ENCODE measurements at places on chromosomes 2 and 18.
A peak's percentile ranks its signal among the peaks of the same experiment; 100 is the strongest.

DNA sequence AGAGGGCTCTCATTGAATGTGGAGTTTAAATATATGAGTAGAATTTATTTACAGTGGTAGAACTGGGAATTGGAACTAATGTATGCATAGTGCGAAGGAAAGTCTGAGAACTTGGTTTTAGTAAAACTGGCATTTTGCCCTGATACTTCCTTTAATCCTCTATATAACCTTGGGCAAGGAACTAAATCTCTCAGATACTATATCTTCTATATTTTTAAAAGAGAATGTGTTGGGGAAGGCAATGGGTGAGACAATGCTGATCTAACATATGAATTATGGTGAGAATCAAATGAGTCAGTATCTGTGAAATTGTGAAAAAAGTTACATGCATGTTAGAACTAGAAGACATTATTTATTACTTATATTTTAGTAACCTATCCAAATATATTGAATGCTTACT, 2109.4 kb upstream of the PIK3C3 start:
- no peak for DNase-seq

- no peak for DNase-seq
These were observed 15.0 kb downstream of the PDCL3 start for GRCh38 chr2:100577777-100578176.

DNA sequence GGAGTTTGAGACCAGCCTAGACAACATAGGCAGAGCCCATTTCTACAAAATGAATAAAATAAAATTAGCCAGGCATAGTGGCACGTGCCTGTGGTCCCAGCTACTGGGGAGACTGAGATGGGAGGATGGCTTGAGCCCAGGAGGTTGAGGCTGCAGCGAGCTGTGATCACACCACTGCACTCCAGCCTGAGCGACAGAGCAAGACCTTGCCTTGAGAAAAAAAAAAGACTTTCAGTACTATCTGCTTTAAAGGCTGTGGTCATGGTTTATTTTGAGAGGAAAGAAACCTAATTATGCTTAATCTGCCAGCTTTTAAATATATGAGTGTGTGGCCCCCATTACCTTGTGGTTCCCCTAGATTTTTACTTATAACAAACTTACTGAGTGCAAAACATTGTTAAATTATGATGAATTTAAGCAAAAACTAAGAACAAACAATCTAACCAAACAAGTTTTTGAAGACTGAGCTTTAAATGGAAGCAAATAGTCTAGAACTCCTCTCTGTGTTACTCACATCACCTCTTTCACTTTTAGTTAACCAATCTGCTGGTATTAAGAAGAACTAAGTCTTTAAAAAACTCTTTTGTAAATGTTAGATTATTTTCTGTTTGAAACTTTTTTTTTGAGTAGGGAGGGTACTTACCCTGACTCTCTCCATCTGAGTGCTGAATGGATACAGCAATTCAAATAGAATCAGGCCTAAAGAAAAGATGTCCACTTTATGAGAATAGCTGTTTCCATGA, 65.4 kb downstream of the EIF2AK3 start:
- DNase-seq = no peak

DNA sequence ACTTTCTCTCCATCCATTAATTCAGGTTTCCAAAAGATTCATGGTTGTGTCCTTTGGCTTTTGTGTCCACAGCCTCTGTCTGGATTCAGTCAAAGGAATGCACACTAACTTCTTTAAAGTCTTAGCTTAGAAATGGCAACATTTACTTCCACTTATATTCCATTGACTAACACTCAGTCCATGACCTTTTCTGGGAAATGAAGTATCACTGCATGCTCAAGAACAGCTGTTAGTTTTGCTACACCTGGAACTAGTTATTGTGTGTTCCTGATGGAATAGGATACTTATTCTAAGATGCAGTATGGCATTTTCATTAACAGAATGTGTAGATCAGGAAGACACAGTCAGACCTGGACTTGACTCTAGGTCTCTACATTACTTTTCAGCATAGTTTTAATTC, 88.8 kb downstream of the KYNU start:
- no peak for DNase-seq

- no peak for DNase-seq
These were observed 48.5 kb upstream of the THOC1 start for GRCh38 chr18:316393-316792.

- DNase-seq = no peak
These were observed 65.8 kb downstream of the KCTD1 start for GRCh38 chr18:26482569-26482968.

- DNase-seq = no peak
These were observed 30.3 kb upstream of the TAF1B start for GRCh38 chr2:9812945-9813311.

DNA sequence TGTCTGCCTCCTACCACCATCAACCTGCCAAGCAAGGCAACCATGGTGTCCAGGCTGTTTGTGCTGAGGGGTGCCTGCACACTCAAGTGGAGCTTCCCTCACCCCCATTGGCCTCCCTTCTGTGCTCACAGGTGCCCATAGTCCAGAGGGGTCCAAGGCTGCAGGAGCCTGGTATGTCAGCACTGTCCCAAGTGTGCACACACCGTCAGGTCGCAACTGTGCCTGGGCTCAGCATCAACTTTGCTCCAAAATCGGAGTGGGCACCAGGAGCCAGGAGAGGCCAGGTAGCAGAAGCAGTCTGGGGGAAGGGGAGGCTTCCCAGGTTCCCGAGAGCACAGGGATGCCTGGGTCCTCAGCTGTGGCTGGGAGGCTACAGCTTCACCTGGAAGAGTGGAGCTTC, 1528.2 kb upstream of the SLC39A10 start:
- no peak for DNase-seq

DNA sequence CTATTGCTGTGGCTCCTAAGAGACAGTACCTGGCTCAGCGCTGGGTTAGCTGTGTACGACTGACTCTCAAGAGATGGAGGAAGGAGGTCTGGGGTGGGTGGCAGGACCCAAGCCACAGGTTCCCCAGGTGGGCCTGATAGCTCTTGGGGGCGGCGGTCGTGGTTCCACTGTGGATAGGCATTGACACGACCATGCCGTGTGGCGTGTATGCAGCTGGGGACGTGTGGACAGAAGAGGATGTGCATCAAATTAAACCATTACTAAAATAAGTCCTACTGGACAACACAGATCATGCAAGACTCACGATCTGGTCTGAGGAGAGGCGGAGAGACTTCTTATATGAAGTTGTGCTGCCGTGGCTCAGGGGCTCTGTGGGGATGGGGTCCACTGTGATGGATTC, 78.1 kb downstream of the EMILIN2 start:
- DNase-seq = no peak

DNA sequence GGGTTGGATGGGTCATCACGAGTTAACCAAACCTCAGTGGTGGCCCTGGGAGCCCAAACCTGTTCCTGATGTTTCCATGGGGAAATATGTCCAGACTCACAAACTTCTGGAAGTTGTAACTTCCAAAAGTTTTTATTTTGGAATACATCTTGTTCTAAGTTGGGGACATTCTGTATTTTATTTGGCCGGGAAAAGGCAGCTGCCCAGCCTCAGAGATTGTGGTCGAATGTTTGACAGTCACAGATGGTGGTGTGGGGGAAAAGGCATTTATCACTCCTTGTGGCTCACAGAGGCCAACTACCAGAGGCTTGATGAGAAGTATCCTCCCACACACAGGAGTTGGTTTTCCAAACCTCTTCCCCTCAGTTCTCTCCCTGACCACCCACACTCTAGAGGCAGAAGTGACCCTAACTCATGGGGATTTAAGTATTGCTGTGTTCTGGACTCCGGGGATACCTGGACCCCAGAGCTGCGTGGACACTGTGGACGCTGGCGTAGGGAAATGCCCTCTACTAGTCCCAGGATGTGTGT, 124.7 kb upstream of the PPP1CB start:
- no peak for DNase-seq

GRCh38 chr18:77071711-77072292, 60.8 kb downstream of the MBP start:
- no peak for DNase-seq

DNA sequence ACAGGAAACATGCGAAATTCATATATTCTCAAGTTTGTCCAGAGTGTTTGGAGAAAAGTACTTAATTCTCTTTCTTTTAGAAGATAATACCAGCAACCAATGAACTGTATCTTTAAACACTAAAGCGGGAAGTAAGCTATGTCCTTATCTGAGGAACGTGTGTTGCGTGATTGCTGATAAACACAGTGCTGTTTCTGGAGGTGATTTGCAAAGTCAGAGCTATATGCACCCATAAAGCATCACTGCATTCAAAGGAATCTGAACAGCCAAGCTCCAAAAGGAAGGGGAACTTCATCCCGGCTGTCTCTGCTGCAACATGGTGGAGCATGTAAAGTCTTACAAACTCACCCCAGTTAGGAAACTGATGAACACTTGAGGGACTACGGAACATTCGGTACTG, 271.7 kb upstream of the FN1 start:
- DNase-seq = no peak

DNA sequence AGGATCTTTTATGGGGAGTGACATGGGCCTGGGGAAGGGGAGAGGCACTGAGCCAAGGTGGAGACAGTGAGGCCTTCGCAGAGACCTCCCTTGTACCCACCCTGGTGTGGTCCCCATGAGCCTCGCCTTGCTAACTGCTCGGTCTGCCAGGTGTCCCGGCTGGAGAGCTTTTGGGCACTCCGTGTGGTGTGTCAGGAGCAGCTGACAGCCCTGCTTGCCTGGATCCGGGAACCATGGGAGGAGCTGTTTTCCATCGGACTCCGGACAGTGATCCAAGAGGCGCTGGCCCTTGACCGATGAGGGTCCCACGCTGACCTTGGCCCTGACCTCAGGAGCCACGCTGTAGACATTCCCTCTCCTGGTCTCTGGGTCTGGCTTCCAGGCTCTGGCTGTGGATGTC, 11.5 kb upstream of the SLC4A3 start:
- DNase-seq = no peak

- DNase-seq = no peak
These were observed 47.3 kb upstream of the B3GNT7 start for GRCh38 chr2:231348173-231348572.

DNA sequence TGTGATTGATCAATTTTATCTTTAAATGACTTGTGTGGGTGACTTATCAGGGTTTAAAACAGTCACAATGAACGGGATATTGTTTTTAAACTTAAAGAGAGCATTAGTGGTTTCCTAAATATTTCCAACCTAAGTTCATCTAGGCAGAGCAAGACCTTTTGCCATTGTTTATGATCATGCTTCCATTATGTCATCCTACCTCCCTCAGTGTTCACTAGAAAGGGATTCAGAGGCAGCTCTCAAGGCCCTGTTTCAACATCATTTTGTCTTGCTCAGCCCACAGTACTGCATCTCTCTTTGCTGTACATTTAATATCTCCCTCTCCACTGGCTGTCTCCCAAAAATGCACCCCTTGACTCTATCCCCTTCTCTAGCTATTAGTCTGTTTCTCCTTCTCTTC, 21.5 kb upstream of the PELI1 start:
- DNase-seq = no peak

DNA sequence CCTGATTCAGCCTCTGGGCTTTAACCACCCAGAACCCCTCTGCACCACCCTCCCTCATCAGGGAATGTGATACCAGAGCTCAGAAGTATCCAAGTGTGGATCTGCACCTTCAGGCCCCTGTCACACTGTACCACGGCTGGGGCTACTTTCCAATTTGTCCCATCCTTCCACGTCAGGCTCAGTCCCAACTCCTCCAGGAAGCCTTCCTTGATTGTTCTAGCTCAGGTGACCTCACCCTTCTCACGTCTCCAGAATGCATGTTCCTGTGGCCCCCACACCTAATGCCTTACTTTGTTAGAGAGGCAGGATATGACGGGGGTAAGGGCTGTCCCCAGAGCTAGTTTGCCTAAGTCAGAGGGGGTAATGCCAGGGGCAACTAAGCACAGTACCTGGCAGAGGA, 134.3 kb downstream of the TFCP2L1 start:
- DNase-seq = no peak

- DNase-seq = peak; percentile 31
These were observed 36.4 kb upstream of the ZCCHC2 start for GRCh38 chr18:62486290-62486964.

- DNase-seq = no peak
These were observed 52.6 kb upstream of the TPO start for GRCh38 chr2:1360557-1361250.

- no peak for DNase-seq
These were observed 201.6 kb upstream of the SALL3 start for GRCh38 chr18:78777992-78778391.

DNA sequence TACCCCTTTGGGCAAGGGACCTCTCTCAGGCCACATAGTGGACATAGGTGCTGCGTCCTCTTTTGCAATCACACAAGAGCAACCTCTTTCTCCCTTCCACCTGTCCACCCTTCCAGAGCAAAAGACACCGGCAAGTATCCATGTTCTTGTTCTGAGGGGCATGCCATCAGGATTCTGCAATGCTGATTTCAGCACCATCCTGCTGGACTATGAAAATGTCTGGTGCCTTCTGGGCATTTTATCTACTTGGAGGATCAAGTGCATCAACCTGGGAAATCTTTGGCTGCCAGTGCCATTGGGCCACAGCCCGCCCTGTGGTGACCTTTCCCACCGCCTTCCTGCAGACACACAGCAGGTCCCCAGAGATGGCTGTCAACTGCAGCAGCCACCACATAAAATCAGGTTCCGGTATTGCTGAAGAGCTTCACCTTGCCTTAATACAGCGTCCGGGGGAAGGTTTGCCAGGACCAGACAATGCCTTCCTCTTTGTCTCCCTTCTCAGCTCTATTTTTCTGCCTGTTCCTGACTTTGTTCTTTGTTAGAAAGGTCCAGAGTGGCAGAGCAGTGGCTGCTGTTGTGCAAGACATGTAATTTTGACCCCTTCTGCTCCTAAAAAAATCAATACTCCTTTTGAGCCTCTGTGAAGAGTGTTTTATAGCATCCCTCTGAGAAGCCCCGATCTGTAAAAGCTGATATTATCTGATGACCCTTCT, 18.5 kb upstream of the BOD1L2 start:
- no peak for DNase-seq

GRCh38 chr2:164044622-164045021, 308.8 kb upstream of the FIGN start:
- no peak for DNase-seq

DNA sequence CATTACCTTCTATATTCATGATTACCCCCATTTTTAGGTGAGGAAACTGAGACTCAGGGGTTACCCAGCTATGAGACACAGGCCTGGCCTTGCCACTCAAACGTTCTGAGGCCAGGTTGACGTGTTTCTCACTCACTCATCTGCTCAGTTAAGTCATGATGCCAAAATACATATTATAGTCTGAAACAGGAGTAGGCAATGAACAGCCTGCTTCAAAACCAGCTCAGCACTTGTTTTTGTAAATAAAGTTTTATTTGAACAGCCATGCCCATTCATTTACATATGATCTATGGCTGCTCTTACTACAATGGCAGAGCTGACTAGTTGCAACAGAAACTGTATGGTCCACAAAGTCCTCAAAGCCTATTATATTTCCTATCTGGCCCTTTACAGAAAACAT, 74.1 kb upstream of the SMAD2 start:
- DNase-seq = no peak

GRCh38 chr2:96188821-96189526, 19.7 kb downstream of the STARD7 start:
- DNase-seq = no peak

DNA sequence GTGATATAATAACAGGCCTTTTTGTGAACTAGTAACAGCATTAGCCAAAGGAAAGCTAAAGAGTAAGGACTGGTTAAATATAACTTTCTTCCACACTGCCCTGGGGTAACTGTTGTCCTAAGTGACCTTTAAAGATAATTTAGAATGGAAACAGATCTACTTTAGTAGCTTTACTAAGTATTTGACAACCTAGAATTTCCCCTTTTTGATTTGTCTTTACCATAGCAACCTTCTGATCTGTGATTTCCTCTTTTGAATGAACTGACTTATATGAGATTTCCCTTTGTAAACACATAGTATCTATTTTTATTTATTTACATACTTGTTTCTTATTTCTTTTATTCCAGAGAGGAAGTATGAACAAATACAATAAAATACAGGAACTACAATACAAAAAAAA, 10.5 kb upstream of the KLF7 start:
- DNase-seq = no peak

Measured in stimulated activated naive B cell treated with anti-CD40 and anti-IgM and Interleukin-4, amounts not matched to agents 10 μg/mL and 1 μg/mL and 100 μg/mL, for 72 hours (primary cell).